NCI-H774 (cell line): ENCODE measurements at places on chromosomes 4 and X.

- DNase-seq: no peak
Observed at GRCh38 chrX:71492231-71493065, 40.5 kb upstream of the OGT start.

DNA sequence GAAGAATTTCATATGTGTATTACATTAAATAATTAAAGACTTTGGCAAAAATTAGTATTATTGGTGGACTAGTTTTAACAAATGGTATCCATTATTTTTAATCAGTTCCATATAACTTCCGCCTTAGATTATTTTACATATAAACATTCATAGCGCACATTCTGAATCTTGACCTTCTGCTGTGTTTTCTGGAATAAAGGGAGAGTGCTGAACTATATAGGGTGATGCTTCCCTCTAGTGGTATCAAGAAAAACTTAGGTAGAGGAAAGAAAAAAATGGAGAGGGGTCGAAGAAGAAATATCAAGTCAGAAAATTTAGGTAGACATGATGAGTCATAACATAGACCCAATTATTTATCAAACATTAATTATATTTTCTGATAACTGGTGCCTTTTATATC is 155.6 kb upstream of the PACRGL start:
- no peak for DNase-seq

GRCh38 chrX:1336948-1337779 is 579 bp downstream of the IL3RA start:
- DNase-seq: no peak

GRCh38 chr4:176499518-176499917 is 179.8 kb downstream of the SPCS3 start:
- no peak for DNase-seq

GRCh38 chr4:169627307-169627706 is 6.9 kb downstream of the CLCN3 start:
- no peak for DNase-seq

DNA sequence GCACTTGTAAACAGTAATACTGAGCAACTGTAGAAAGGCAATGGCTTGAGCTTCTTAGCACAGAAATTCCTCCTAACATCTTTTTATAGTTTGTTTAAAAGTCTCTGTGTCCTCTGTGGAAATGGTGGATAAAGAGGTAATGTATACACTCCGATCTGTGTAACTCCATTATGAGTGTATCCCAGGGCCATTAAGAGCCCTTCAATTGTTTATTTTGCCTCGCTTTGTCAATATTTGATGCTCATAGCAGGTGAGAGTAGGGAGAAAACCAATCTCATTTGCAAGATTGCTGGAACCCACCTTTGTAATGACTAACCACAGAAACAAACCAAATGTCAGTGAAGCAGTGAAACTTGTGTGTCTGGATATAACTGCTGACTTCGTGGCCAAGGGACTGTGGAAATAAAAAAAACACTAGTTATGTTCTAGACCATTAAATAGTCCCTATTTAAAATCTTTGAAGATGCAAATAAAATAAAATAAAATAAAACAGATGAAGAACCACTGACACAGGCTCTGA is 598.2 kb upstream of the BOD1L1 start:
- peak; percentile 92 for DNase-seq

DNA sequence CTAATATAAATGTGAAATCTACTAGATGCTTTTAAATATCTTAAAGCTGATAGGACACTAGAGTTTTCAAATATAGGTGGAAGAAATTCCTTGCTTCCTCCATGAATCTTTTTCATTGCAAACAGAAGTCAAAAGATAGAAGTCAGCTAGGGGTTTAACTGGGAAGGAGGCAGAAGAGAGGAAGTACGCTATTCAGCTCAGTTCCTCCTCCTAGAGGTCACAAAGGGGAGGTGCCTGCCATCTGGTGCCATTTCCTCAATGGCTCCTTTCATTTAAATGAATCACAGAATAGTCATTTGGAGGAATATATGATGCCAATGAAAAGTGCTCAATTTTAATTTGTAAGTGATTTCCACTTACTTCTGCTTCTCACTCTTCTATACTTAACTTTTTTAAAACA is 8.5 kb downstream of the COL25A1 start:
- DNase-seq: no peak

DNA sequence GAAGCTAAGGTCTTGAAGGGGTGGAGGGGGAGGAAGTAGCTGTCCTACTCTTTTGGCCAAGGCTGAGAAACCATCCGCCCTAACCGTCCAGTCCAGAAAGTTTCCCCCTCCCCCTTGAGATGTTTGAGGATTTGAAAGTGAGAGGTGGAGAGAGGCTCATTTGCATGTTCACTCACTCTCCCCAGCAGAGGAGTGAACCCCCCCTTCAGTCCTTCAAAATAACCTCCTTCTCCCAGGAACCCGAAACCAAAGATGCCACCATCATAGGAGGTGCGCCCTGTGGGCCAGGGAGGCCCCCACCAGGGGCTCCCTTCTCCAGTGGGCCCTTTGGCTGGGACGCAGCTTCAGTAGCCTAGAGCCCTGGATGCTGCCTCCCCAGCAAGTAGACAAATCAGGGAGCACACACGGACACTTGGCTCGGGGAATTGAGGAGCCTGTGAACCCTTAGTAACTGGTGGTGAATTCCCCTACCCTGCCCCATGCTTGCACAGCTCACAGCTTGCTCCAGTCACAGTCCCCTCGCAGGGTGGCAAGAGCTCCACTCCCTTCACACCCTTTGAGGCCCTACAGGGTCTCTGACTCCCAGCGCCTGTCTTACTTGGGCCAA is 25.6 kb downstream of the ELF4 start:
- no peak for DNase-seq

- no peak for DNase-seq
Observed at GRCh38 chrX:137195991-137196390, 162.2 kb upstream of the GPR101 start.

- no peak for DNase-seq
Observed at GRCh38 chrX:68193786-68194185, 239.5 kb downstream of the OPHN1 start.

GRCh38 chrX:71098302-71098701 is 2.7 kb downstream of the FOXO4 start:
- DNase-seq: no peak

- DNase-seq: no peak
Observed at GRCh38 chr4:183984566-183984965, 79.5 kb downstream of the STOX2 start.

GRCh38 chr4:2057382-2058065 is 1.6 kb upstream of the NAT8L start:
- DNase-seq: no peak

GRCh38 chrX:155632431-155633100 is 19.8 kb upstream of the TMLHE start:
- DNase-seq: no peak

- DNase-seq: no peak
Observed at GRCh38 chr4:151808120-151808529, 47.3 kb upstream of the GATB start.

DNA sequence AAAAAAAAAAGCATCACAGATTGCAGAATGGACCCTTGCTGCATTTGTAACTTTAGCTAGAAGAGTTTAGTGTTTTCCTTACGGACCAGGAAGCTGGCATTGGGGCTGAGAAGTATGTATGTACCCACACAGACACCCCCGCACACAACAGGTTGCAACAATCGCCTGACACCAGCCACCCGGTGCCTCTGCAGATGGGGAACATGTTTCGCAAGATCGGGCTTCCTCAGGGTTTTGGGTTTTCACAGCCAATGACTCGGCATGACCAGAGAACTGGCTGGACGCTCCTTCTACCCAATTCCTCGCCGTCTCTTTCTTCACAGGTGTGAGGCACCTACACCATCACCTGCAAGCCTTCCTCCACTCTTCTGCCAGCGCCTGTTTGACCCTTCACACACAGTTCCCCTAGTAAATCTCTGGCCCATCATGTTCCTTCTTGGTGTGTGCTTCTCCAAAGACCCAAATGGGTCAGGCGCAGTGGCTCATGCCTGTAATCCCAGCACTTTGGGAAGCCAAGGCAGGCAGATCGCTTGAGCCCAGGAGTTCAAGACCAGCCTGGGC is 70.4 kb downstream of the DHRSX start:
- no peak for DNase-seq

DNA sequence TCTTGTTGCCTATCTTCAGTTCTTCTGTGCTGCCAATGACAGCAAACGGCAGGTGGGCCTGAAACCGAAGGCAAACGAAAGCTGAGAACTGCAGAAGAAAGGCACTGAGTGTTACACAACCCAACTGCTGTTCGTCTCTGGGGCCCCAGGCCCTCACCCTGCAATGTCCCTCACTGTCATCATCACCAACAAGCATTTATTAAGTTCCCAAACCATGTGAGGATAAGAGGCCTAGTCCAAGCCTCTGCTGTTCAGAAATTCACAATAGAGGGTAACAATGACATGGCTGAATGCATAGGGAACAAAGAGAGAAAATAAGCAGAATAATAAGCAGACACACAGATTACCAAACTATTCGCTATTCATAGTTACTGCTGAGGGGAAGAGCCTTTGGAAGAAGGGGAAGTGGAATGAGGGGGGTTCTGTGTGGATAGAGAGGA is 34.5 kb upstream of the NKRF start:
- DNase-seq: no peak

DNA sequence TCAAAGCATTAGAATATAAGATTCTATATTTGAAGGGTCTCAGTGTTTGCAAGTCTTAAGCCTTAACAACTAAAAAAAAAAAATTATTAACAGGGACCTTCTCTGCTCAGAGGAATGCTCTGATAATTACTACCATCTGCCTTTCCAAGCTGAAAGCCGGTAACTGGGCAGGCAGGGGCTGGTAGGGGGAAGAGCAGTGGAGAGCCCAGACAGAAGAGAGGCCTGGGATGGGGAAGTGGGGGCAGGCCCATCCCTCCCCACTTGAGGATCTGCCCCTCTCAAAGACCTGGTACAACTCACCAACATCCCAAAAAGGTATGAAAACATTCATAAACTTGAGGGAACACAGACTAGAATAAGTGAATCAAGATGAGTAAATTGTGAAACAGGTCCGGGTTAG is 113.9 kb downstream of the QDPR start:
- no peak for DNase-seq

- no peak for DNase-seq
Observed at GRCh38 chr4:82123934-82124333, 249.9 kb downstream of the HNRNPD start.

- DNase-seq: no peak
Observed at GRCh38 chr4:11704186-11704830, 275.6 kb upstream of the HS3ST1 start.

GRCh38 chr4:168203233-168203911 is 111.0 kb downstream of the ANXA10 start:
- DNase-seq: no peak

GRCh38 chr4:39243462-39243861 is 61.1 kb downstream of the WDR19 start:
- DNase-seq: no peak

DNA sequence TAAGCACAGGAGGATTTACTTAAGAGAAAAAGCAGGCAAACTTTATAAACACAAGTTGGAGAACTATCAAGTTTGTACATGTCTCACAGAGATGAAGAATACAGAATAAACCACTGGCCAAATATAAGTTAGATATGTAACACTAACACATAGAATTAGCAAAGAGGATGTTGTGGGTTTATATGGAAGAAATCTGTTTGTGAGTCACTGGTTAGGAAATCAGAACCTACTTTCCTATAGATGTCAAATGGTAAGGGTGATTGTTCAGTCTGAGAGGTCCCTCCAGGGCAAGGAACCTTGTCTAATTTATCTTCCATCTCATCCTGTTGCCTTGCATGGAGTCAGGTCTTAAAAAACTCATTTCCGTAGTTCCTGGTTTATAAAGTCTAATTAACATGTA is 14.8 kb upstream of the ART3 start:
- DNase-seq: no peak

DNA sequence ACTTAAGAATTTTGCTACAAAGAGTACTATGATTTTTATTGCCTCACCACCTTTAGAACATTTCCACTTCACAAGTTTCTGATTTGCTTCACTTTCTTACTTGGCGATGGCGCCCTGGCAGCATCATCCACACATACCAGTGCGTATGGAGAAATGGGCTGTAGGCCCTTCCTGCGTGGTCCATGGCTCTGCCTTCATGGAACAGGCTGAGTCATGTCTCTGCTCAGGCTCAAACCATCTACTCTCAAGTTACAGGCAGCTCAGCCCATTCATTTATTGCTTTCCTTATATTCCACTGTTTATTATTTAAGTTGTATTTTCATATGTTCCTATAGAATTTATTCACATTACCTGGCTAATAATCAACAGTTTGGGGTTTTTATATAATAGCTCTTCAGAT is 21.1 kb downstream of the CASP3 start:
- no peak for DNase-seq

- no peak for DNase-seq
Observed at GRCh38 chr4:151930372-151930771, 169.6 kb upstream of the GATB start.

GRCh38 chr4:137738375-137738990 is 206.2 kb upstream of the PCDH18 start:
- no peak for DNase-seq

GRCh38 chr4:21753084-21753760 is 195.3 kb downstream of the KCNIP4 start:
- DNase-seq: no peak

GRCh38 chr4:149398993-149399392 is 416.6 kb downstream of the IQCM start:
- no peak for DNase-seq

- no peak for DNase-seq
Observed at GRCh38 chr4:188854436-188854835, 715.2 kb downstream of the TRIML1 start.

DNA sequence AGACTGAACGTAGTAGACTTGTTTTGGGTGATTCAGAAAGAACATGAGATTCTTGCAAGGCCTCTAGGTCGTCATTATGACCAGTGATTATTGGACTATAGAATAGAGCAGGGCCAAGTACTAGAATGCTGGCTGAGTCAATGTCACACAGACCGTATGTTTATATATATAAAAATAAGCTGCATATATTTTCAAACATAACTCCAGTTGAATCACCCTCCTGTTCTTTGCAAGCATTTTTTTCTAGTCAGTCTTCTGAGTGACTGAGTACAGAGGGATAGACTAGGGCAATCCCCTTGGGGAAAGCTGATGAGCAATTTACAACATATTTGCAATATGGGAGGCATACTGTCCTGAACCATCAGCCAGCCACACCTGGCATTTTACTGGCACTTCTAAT is 48.4 kb upstream of the PRPS1 start:
- no peak for DNase-seq

GRCh38 chrX:15815779-15816437 is 25.6 kb downstream of the ZRSR2 start:
- no peak for DNase-seq

DNA sequence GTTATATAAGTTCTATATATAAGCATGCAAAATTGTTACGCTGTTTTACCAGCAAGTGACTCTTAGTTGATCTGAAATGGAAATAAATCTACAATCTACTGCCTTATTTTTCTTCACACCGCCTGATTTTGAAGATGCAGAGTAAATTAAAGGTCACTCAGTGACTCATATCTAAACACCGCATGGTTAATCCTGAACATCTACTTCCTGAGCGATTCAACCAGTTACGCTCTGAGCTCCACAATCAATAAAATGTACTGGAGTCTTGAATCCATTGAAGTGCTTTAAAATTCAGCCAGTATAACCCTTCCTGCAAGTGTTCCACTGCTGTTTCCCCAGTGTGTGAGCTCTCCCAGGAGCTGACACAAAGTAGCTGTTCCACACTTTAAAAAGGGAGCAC is 192.8 kb downstream of the SLC7A11 start:
- no peak for DNase-seq
